ENCODE measurements at places on chromosomes 3 and 15.

GRCh38 chr3:30203301-30203700 is 403.1 kb upstream of the TGFBR2 start:
- DNase-seq, result no peak

- no peak for DNase-seq
Observed at GRCh38 chr3:119205209-119205608, 31.8 kb downstream of the UPK1B start.

DNA sequence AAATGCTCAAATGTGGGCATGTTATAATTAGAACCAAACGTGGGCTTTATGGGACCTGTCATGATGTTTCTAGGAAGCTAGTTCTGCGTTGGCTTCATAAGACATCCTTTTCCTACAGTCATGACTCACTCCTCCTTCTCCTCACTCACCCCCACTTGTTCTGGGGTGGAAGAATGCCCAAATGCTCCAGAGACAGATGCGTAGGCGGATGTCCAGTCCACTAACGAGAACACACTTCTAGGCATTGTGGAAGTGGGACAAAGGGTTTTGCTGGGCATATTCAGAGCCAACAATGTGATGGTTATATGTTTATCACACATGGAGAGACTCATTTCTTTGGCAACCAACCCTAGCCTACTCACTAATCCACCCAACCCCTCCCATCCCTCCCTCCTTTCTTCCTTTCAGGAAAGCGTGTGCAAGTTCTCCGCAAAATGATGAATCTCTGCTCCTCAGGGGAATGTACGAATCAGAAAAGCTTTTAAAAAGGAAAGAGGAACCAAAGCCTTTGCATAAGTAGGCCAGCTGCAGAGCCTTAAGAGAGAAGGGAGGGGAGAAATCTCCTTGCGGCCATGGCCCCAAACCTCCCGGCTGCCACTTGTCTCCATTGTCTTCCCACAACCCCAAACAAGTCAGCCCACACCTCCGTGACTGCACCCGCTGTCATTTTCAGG is 123.0 kb upstream of the SPRED1 start:
- peak; percentile 85 for DNase-seq

DNA sequence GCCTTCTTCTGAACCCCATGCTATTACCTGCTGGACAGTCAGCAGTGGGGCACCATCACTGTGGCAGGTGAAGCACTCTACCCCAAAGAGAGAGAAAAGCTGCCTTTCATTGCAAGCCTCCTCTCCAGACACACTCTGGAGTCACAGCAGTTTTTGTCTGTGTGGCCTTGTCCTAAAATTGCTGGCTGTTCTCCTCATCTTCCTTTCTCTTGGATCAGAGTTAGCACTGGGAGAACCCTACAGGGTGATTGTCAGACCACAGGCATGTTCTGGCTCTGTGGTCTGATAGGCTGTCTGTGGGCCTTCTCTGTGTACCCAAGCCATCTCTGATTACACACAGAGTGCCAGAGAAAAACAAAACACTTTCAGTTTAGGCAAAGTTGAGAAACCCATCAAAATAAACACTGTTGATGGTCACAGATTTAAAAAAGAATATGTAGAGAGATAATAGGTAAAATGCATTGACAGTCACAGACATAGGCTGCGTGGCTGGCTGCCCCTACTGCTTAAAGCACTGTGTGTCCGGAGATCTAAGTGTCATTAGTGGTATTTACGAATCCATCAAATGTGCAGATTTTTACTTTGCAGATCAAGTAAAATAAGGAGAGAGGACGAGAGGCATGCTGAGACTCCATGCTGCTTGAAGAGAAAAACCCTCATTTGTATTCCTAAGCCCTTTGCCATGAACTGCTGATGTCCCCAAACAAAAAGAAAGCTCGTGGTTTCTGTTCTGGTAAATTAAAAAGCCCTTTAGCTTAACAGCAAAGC is 689.9 kb downstream of the TUSC7 start:
- DNase-seq, result no peak

GRCh38 chr3:88343264-88343663 is 193.5 kb downstream of the C3orf38 start:
- no peak for DNase-seq

- no peak for DNase-seq
Observed at GRCh38 chr3:197800379-197800778, 9.3 kb downstream of the LRCH3 start.

GRCh38 chr3:124441766-124442165 is 288.5 kb upstream of the UMPS start:
- DNase-seq, result no peak
